Left ventricle myocardium inferior (tissue), 1 donor: ENCODE measurements at places on chromosomes 1 and 21.

GRCh38 chr1:160357286-160358002, 9.4 kb upstream of the NHLH1 start:
- no peak for DNase-seq

- DNase-seq: no peak
Observed at GRCh38 chr1:81811757-81812371, 11.1 kb downstream of the ADGRL2 start.

GRCh38 chr21:18204931-18205330, 39.7 kb upstream of the CHODL start:
- no peak for DNase-seq

GRCh38 chr1:181033799-181034451, at the start of gene MR1:
TSS of gene MR1 (plus strand) at chr1:181033983. CDS start at chr1:181034008, 25 bp downstream.
- no peak for DNase-seq

DNA sequence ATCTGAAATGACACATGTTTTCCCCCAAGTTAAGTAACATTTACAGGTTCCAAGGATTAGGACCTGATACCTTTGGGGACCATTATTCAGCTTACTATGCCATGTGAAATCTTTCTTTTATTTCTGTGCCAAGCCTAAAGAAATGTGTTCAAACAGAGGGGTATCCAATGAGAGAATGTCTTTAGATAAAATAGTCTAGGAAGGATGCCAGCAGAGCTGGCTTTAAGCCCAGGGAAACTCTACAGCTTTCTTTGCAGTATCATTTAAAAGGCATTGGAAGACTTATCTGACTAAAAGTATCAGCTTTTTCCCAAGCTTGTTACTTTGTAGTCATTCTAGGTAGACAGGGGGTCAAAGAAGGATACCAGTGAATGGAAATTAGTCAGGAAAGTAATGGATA, 860.4 kb downstream of the PLA2G4A start:
- no peak for DNase-seq

GRCh38 chr1:35881850-35882273, 1.1 kb upstream of the AGO1 start:
- DNase-seq: no peak

GRCh38 chr1:112744009-112744578, 29.0 kb upstream of the PPM1J start:
- no peak for DNase-seq

DNA sequence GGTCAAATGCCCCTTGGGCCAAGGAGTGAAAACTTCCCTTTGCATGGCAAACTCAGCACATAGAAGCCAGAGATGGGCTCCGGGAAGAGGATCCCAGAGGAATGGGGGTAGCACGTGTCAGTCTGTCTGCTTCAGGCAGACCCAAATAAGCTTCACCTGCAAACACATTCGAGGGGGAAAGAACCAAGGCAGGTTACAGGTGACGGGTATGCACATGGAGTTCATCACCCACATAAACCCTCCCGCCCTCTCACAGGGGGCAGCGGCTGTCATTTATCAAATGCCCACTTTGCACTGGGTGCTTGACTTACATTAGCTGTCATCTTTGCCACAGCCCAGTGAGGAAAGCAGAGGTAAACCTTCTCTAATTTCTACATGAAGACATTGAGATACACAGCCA, 73.0 kb upstream of the TLR5 start:
- DNase-seq: no peak

GRCh38 chr1:219661464-219662092, 48.7 kb upstream of the ZC3H11B start:
- no peak for DNase-seq

GRCh38 chr1:18881164-18881563, 21.2 kb downstream of the ALDH4A1 start:
- DNase-seq: no peak

GRCh38 chr1:211705467-211706091, 30.2 kb upstream of the NEK2 start:
- DNase-seq: no peak

DNA sequence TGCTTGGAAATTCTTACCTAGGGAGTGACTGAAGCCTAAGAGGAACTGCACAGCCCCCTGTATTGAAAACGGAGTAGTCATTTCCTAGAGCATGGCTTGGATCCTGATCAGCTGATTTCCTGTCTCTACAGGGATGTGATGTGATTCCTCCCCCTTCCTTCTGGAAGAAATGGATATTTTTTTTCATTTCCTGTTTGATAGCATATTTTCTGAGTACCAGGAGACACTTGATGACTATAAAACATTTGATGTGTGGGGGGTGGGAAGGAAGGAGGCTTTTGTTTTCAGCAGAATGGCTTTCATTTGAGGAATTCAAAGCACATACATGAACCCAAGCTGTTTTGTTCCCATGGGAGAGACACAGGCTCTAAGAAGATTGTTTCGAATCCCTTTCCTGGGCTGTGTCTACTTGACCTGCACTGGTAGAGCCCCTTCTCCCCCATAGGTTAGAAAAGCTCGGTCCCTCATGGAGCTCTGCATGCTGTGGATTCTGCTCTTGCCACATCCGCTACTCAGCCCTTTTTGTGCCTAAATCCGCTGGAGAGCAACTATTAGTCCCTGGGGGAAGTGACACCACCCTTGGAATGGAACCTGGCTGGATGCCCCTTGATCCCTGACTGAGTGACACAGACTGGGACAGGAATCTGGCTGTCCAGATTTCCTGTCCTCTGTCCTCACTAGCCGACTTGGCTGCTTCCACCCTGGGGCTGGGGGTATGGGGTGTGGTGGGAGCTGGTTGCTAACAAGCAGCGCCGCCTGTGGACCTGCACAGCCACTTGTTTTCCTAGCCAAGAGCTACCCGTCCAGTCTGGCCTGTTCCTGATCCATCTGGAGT, 71.8 kb upstream of the MACF1 start:
- peak; percentile 74 for DNase-seq

GRCh38 chr1:15114884-15115283, 38.7 kb upstream of the TMEM51 start:
- no peak for DNase-seq

GRCh38 chr1:156286061-156286460, 1.9 kb downstream of the TMEM79 start:
- no peak for DNase-seq

- no peak for DNase-seq
Observed at GRCh38 chr1:77405186-77405585, 123.4 kb downstream of the AK5 start.

GRCh38 chr1:160134791-160135572, 16.4 kb upstream of the ATP1A4 start:
- DNase-seq: no peak

DNA sequence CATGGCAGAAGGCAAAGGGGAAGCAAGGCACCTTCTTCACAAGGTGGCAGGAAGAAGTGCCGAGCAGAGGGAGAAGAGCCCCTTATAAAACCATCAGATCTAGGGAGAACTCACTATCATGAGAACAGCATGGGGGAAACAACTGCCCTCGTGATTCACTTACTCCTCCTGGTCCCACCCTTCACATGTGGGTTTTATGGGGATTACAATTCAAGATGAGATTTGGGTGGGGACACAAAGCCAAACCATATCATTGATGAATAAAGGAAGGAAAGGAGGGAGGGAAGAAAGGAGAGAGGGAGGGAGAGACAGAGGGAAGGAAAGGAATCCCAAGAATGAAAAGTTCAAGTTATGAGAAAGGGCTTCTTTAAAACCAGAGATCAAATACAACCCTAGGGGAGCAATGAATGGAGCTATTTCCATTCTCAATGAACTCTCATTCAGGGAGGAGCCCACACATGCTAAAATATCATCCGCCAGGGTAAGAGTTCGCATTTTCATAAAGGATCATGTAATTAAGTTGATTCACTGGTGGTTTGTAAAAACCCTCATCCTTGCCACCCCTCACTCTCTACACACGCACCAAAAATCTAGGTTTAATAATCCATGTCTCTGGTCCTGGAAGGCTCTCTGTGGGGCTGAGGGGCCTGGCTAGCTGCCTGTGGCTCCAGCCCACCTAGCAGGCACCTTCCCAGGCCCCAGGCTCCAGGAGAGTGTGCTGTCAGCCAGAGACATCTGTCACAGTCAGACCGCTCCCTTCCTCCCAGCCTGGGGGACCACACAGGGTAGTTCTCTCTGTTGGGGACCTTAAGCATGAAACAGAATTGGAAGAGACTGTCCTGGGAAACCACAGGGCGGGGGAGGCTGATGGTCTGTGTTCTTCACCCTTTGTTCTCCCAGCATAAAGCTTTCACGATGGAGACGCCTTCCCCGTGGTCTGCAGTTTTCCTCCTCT, 94.0 kb downstream of the CCDC185 start:
- no peak for DNase-seq

GRCh38 chr1:12163210-12163609, 3.6 kb upstream of the TNFRSF1B start:
- no peak for DNase-seq

DNA sequence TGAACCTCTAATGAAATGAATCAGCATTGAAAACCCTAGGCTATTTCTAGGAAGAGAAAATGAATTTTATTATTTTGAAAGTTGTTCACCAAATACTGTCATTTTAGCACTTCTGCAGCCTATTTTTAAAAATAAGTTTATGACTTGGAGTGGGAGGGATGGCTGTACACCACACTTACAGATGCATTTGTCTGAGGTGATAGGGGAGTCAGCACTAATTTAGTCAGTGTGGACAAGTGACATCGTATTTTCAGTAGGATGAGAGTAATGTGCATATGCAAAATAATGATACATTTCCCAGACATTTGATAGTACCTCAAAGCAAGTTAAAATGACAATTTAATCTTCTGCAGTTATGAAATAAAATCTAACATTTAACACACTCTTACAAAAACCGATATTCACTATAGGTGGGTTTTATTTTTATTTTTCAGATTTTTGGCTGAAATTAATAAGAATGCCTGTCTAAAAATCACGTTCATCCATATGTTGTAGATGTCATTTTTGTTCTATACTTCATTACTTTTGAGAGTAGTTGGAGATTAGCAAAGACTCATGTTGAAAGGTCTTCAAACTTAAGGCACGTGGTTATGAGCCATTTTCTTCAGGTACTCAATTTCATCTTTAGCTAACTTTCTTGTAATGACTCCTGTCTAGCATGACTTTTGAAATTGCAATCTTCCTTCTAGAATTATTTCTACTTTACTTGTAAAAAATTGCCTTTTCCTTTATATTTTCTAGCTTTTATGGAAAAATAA, 186.7 kb downstream of the NCAM2 start:
- no peak for DNase-seq

DNA sequence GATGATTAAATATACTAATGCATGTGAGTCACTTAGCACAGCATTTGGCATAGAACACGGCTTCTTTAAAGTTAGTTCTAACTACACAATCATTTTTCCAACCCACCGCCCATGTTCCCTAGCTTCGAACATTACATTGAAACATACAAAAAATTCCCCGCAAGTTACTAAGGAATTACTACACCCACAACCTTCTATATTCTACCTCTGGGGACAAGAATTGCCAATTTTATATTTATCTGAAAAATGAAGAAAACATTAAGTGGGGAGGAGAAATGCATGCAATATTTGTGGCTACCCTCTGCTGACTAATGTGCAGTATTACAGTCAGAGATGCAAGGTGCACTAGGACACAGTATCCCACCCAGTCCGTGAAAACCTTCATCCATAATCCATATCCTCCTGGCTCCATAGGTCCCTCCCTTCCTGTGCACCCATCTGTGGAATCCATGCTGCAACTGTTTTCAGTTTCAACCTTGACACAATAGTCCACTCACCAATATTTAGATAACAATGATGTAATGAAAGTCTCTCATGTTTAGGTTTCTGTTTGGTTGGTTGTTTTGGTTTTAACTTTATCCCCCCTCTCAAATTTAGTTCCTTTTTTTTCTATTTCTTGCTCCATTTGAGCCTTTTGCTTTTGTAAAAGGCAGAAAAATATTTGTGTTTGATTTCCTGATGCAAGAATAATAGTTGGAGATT, 31.6 kb downstream of the RGS5 start:
- no peak for DNase-seq

- no peak for DNase-seq
Observed at GRCh38 chr1:231638647-231639046, 12.1 kb downstream of the DISC1 start.

- no peak for DNase-seq
Observed at GRCh38 chr1:11558276-11558675, 79.3 kb downstream of the DISP3 start.

DNA sequence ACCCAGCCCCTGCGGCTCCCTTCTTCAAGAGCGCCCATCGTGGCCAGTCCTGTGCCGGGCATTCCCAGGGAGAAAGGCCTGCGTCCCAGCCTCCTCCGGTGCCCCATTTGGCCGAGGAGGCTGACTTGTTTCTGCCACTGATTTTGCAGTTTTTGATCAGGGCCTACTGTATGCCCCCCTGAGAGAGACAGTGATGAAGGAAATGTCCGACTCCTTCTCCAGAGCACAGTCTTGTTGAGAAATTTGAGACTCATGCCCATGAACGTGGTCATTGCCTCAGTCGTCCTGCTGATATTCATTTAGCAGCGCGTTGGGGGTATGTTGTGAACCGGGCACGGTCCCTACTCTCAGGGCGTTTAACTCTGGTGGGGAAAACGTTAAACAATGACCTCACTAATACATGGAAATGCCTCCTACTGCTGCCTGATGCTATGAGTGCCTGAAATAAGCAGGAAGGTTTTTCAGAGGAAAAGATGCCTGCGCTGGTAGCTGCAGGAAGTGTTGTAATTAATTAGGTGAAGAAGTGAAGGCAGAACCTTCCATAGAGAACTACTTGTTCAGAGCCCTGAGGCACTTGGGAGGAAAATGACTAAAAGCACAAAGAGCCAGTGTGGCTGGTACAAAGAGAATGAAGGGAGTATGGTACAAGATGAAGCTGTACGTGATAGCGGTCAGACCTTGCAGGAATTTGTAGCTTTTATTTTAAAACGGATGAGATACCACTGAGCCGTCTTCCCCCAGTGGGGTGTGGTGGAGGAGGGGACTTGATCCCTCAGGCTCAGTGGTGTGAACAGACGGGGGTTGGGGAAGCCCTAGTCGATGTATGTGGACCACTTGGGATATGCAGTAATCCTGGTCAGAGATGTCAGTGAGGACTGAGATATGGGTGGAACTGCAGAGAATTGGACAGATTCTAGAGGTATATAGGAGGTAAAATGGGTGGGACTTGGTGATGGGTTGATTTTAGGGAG, 730 bp downstream of the ZCCHC17 start:
- no peak for DNase-seq

- no peak for DNase-seq
Observed at GRCh38 chr1:61092642-61093041, 10.3 kb downstream of the NFIA start.

DNA sequence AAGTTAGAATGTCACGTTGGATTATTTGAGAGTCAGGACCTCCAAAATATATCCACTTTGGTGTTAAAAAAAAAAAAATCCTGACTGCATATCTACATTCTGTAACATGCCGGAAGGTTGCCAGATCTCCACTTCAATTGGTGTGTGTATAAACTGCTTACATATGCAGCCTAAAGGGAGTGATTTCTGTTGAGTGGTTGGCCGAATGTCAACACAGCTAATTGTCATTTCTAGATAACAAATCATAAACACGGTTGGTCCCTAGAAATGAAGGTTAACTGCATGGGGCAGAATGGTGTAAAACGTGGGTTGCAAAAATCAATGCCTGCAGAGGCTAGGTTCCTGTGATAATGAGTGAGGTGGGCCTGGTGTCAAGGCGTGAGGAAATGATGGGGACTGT, 15.0 kb upstream of the ROR1 start:
- DNase-seq: no peak

- peak; percentile 86 for DNase-seq
Observed at GRCh38 chr21:36773117-36773516, 74.2 kb downstream of the SIM2 start.
